Effector CD4-positive, alpha-beta T cell (primary cell): ENCODE measurements at places on chromosomes 7 and 10.

- no peak for DNase-seq
Measured at GRCh38 chr10:22183771-22184461, 33.9 kb downstream of the EBLN1 start.

GRCh38 chr10:44969854-44970253 is 8.8 kb downstream of the DEPP1 start:
- DNase-seq, result no peak

DNA sequence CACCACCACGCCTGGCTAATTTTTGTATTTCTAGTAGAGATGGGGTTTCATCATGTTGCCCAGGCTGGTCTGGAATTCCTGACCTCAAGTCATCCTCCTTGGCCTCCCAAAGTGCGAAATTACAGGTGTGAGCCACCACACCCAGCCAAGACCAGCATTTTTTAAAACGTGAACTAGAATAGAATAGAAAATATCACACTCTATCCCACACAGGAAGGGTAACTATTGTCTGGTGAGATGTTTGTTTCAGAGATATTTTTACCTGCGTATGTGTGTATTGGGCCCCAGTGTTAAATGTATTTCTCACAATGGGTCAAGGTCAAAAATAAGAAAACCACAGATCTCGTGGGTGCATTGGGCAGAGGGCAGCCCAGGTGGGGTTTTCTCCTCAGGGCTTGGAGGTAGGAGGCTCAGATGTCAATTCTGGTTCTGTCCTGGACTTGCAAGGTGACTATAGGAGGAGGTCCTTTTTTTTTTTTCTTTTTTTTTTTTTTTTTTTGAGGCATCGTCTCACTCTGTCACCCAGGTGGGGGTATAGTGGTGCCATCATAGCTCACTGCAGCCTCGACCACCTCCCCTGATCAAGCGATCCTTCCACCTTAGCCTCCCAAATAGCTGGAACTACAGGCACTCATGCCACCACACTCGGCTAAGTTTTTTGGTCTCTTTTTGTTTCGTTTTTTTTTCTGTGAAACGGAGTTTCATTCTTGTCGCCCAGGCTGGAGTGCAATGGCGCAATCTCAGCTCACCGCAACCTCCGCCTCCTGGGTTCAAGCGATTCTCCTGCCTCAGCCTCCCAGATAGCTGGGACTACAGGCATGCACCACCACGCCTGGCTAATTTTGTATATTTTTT is 19.0 kb downstream of the SH2B2 start:
- no peak for DNase-seq

- peak; percentile 6 for DNase-seq
Measured at GRCh38 chr7:93228302-93228701, 2.0 kb upstream of the HEPACAM2 start.

GRCh38 chr7:135687466-135687865 is 25.2 kb downstream of the STMP1 start:
- DNase-seq, result no peak

GRCh38 chr10:77158666-77159065 is 478.9 kb downstream of the KCNMA1 start:
- no peak for DNase-seq

DNA sequence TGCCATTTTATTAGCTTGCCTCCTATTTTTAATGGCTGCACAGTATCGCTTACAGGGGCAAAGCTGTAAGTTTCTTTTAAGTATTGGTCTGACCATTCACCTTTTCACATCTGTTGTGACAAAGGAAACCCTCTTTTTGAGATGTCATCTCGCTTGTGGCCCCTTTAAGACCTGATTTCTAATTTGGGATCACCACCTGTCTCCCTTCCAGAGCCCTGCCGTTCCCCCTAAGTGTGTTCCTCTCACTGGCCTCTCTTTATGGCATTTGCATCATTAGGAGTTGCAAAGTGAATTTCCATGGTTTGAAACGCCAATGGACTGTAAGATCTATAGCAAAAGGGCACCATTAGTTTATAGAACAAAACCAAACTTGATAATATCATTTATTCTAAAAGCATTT is 1.4 kb downstream of the EPDR1 start:
- DNase-seq, result no peak

DNA sequence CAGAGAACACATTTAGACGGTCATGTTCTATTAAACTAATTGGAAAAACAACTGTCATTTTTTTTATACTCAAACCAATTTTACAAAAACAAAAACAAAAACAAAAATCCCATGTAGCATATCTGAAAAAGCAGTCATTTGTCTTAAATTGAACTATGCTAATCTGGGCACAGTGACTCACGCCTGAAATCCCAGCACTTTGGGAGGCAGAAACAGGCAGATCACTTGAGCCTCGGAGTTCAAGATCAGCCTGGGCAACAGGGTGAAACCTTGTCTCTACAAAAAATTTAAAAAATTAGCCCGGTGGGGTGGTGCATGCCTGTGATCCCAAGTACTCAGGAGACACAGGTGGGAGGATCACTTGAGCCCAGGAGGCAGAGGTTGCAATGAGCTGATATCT is 253.4 kb downstream of the DOCK4 start:
- DNase-seq, result no peak

- no peak for DNase-seq
Measured at GRCh38 chr10:4242561-4243035, 457.6 kb upstream of the KLF6 start.

DNA sequence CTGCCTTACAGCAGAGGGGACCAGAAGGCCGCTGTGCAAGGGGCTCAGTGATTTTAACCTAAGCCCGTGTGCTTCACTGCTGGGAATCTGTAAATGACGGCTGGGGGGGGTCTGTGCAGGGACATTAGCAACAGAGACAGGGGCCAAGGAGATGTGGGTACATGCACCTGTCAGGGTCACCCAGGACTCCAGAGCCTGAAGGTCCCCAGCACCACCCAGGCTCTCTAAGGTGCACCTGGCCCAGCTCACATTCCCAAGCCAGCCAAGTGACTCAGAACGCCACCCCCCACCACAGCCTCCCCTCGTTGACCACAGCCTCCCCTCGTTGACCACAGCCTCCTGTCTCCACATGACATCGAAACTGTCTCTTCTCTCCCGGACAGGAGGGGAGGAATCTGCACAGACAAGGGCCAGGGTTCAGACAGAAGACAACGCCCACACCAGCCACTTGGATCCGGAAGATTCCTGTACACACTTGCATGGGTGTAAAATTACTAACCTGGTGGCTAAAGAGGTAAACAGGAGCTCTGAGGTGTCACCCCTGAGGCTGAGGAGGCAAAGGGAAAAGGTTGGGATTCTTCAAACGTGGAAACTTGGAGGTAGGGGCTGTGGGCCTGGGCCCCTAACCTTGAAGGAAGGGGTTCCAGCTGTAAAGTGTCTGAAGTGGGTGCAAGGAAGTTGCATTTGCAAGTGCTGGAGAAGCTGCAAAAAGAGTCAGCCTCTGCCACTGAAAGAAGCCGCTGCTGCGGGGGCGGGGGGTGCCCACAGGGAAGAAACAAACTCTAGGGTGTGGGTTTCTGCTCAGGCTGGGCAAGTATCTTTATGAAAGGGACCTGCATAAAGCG is 27.0 kb downstream of the CALML3 start:
- DNase-seq, result no peak

DNA sequence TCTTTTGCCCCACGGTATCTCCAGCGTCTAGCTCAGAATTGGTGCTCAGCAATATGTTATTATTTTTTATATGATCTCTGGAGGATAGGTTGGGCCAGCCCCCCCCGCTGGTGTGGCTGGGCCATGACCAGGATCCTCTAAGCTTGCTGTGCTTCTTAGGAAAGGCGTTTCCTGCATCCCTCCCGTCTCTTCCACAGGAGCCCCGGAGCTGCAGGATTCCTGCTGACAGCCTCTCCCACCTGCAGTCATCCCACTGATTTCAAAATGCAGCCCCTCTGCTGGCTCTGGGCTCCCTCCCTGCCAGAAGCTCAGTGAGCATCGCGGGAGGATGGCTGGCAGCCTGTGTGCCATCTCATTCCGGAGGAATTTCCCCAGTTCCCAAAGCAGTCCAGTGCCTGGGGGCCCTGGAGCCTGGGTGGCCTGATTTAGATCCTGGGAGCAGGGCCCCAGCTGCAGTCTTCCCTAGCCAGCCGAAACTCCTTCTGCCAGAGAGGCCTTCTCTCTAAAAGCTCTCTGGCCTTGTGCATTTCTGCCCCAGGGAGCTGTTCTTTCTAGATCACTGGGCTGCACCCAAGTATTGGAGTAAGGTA is 21.8 kb upstream of the GOLGA7B start:
- no peak for DNase-seq

DNA sequence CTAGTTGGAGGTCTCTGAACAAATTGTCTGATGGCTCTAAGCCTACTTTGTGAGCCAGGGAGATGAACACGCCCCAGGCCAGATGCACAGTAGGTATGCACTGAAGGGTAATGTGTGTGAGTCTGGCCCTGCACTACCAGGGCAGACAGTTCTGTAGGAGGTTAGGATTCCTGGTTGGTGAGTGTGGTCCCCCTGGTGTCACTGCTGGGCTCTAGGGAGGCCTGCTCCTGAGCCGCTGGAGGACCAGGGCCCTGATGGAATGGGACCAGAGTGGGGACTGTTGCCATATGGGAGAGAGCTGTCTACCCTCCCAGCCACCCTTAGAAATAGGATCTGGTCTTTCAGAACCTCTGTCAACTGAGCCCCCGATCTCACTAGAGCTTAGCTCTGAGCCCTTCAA is 42.0 kb downstream of the CDH23 start:
- no peak for DNase-seq

DNA sequence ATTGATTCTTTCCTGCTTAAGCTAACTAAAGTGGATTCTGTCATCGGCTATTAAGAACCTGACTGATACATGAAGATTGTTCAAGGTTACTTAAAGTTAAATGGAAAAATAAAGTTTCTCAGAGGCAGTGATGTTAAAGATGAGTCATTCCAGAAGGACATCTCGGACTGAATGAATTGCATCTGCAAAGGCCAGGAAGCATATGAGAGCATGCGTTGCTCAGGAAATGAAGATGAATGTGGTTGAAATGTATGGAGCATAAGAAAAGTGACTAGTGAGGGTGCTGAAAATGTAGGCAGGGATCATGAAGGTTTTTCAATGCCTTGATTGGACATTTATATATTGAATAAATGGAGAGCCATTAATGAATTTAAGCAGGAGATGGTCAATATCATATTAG is 133.9 kb upstream of the GHITM start:
- no peak for DNase-seq

- no peak for DNase-seq
Measured at GRCh38 chr7:108340856-108341411, 115.3 kb downstream of the NRCAM start.

GRCh38 chr7:95690367-95690947 is 81.9 kb upstream of the DYNC1I1 start:
- DNase-seq, result no peak

GRCh38 chr10:8054244-8054493 is 319 bp upstream of the GATA3 start:
- DNase-seq, result no peak
